Right lobe of liver (tissue), 6 donors: ENCODE measurements at places on chromosomes 16 and 17. TPM values are rescaled to one million over a fixed set of nuclear protein-coding genes. Genes with fewer than 3 reads are reported as not detected.

The CHD9NB gene
- not detected for total RNA-seq

The IST1 gene
- total RNA-seq = 58.9 TPM

The ARHGDIG gene
- not detected for total RNA-seq

The TBC1D3K gene
- total RNA-seq = not detected

The SPECC1 gene
- total RNA-seq = 1.8 TPM

The SKAP1 gene
- total RNA-seq = 17.8 TPM

The CDH5 gene
- total RNA-seq = 17.6 TPM

The P2RX5 gene
- 1.1 TPM for total RNA-seq

The MTSS2 gene
- total RNA-seq = 39.5 TPM

The TMEM92 gene
- 7.9 TPM for total RNA-seq

The CDR2L gene
- 1.8 TPM for total RNA-seq

The SLC12A3 gene
- total RNA-seq = not detected

The ZP2 gene
- not detected for total RNA-seq

The SYNRG gene
- 9.0 TPM for total RNA-seq

The IRF8 gene
- 4.8 TPM for total RNA-seq

The CD300E gene
- total RNA-seq = 0.26 TPM

The MT4 gene
- not detected for total RNA-seq

The SAMD14 gene
- total RNA-seq = 0.76 TPM

The SALL1 gene
- total RNA-seq = 24.4 TPM

The CES5A gene
- total RNA-seq = 1.5 TPM

The SLX1A gene
- 21.2 TPM for total RNA-seq

The PRR15L gene
- 0.95 TPM for total RNA-seq

The HYDIN gene
- 0.44 TPM for total RNA-seq

The TNFRSF17 gene
- not detected for total RNA-seq

The NOTUM gene
- 1.6 TPM for total RNA-seq

The C17orf50 gene
- not detected for total RNA-seq

The HSF5 gene
- total RNA-seq = not detected

The GAS7 gene
- total RNA-seq = 1.7 TPM

The SLFN12 gene
- 3.3 TPM for total RNA-seq

The KCNH6 gene
- not detected for total RNA-seq

The TMEM88 gene
- total RNA-seq = 1.4 TPM

The SLC7A5 gene
- 12.9 TPM for total RNA-seq

The EVI2B gene
- total RNA-seq = 4.3 TPM

The ZNF785 gene
- total RNA-seq = 5.7 TPM

The CCDC92B gene
- total RNA-seq = not detected

The HSF4 gene
- total RNA-seq = 44.1 TPM

The SARM1 gene
- 4.5 TPM for total RNA-seq

The KRT36 gene
- not detected for total RNA-seq

The CES3 gene
- 22.1 TPM for total RNA-seq

The PKMYT1 gene
- total RNA-seq = 1.2 TPM

The KRT16 gene
- total RNA-seq = not detected

The OR4D1 gene
- not detected for total RNA-seq

The RUNDC3A gene
- total RNA-seq = not detected

The KRT27 gene
- total RNA-seq = not detected

The NPIPB12 gene
- 39.3 TPM for total RNA-seq

The SLFN11 gene
- total RNA-seq = 8.9 TPM

The PIPOX gene
- total RNA-seq = 309 TPM

The PDE6G gene
- not detected for total RNA-seq

The MYH8 gene
- total RNA-seq = not detected

The LITAFD gene
- total RNA-seq = not detected

The CASKIN2 gene
- 9.0 TPM for total RNA-seq

The RASL10B gene
- 2.4 TPM for total RNA-seq

The CCL17 gene
- total RNA-seq = not detected

The ATP6V0A1 gene
- 36.4 TPM for total RNA-seq

The HID1 gene
- 4.8 TPM for total RNA-seq

The ZNF385C gene
- not detected for total RNA-seq

The NUPR1 gene
- total RNA-seq = 35.5 TPM

The ALDH3A1 gene
- total RNA-seq = 12.9 TPM
